GM23248 (cell line): ENCODE measurements at places on chromosomes 4 and X. TPM values are rescaled to one million over a fixed set of nuclear protein-coding genes. Genes with fewer than 3 reads are reported as not detected.

DNA sequence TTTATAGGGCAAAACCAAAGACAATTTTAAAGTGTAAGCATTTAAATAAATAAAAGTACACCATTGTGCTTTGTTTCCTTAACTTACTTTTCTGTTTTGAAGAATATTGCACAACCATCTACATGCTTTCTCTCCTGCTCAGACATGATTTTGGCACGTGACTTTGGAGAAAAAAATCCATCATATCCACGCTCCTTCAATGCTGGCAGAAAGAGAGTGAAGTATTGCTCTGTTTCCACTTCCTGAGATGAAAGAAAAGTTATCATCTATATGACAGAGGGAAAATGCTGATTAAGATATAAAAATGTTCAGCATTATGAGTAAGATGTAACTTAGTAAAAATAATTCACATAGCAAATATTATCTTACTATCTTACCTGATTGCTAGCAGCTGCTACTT is 77.1 kb downstream of the CNOT6L start:
- H3K27ac ChIP-seq, result no peak overlapping the region
- H3K36me3 ChIP-seq, result peaks cover 16% of the 10 kb centered on the region
- no peak overlapping the region for H3K4me3 ChIP-seq
- H3K27me3 ChIP-seq, result no peaks in the 10 kb centered on the region
- no peaks in the 10 kb centered on the region for H3K4me1 ChIP-seq

- no peaks in the 10 kb centered on the region for H3K27me3 ChIP-seq
- H3K4me3 ChIP-seq, result no peak overlapping the region
- no peaks in the 10 kb centered on the region for H3K36me3 ChIP-seq
- H3K4me1 ChIP-seq, result no peaks in the 10 kb centered on the region
Observed at GRCh38 chr4:181728305-181728966, 514.8 kb upstream of the TENM3 start.

- DNase-seq, result peak; percentile 44
- no peak overlapping the region for H3K27ac ChIP-seq
- H3K4me3 ChIP-seq, result no peak overlapping the region
- H3K4me1 ChIP-seq, result 0 out of 2 replicates have a peak, but pooled peaks cover 5% of the 10 kb centered on the region
- H3K27me3 ChIP-seq, result no peaks in the 10 kb centered on the region
Observed at GRCh38 chr4:143402776-143403552, 66.3 kb downstream of the GAB1 start.

GRCh38 chr4:186789651-186790050 is 66.0 kb upstream of the FAT1 start:
- peaks cover 17% of the 10 kb centered on the region for H3K4me1 ChIP-seq
- H3K4me3 ChIP-seq, result no peak overlapping the region
- DNase-seq, result peak; percentile 28
- H3K36me3 ChIP-seq, result no peaks in the 10 kb centered on the region
- no peaks in the 10 kb centered on the region for H3K27me3 ChIP-seq

- H3K36me3 ChIP-seq, result no peaks in the 10 kb centered on the region
- no peak overlapping the region for H3K27ac ChIP-seq
- H3K4me1 ChIP-seq, result no peaks in the 10 kb centered on the region
- H3K4me3 ChIP-seq, result no peak overlapping the region
Observed at GRCh38 chr4:8582436-8582835, 2.2 kb downstream of the GPR78 start.

- no peaks in the 10 kb centered on the region for H3K36me3 ChIP-seq
- H3K4me1 ChIP-seq, result peaks cover 12% of the 10 kb centered on the region
- no peaks in the 10 kb centered on the region for H3K27me3 ChIP-seq
- H3K4me3 ChIP-seq, result no peak overlapping the region
- no peak overlapping the region for H3K27ac ChIP-seq
Observed at GRCh38 chr4:71396382-71396781, 57.6 kb downstream of the SLC4A4 start.

- H3K36me3 ChIP-seq, result no peaks in the 10 kb centered on the region
- no peak overlapping the region for H3K27ac ChIP-seq
- no peak overlapping the region for H3K4me3 ChIP-seq
- no peaks in the 10 kb centered on the region for H3K27me3 ChIP-seq
- DNase-seq, result no peak
Observed at GRCh38 chr4:130368668-130369067, 1272.7 kb downstream of the C4orf33 start.

DNA sequence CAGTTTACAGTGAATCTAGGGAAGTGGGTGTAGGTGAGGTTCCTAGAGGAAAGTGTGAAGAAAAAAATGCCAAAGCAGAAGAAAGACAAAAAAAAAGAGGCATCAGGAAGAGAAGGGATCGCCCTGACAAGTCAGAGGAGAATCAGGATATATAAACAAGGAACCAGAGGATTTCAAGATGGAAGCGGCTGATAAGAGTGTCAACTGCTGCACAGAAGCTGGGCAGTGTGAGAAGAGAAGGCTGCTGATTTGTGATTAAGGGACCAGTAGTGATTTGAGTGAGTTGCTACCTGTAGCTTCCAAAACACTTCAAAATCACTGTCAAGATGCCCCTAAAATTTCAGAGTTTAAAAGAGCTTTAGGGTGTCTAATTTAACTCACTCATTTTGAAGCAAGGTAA is 258.2 kb downstream of the PPP3CA start:
- H3K27me3 ChIP-seq, result no peaks in the 10 kb centered on the region
- peaks cover 9% of the 10 kb centered on the region; the same call in 1 of the 2 replicates for H3K36me3 ChIP-seq
- no peaks in the 10 kb centered on the region for H3K4me1 ChIP-seq
- H3K4me3 ChIP-seq, result no peak overlapping the region
- DNase-seq, result no peak
- H3K27ac ChIP-seq, result no peak overlapping the region

GRCh38 chrX:9919632-9920172 is 47.5 kb upstream of the CLDN34 start:
- H3K36me3 ChIP-seq, result no peaks in the 10 kb centered on the region
- no peak overlapping the region for H3K4me3 ChIP-seq
- H3K27me3 ChIP-seq, result no peaks in the 10 kb centered on the region
- no peak for DNase-seq
- H3K4me1 ChIP-seq, result no peaks in the 10 kb centered on the region

DNA sequence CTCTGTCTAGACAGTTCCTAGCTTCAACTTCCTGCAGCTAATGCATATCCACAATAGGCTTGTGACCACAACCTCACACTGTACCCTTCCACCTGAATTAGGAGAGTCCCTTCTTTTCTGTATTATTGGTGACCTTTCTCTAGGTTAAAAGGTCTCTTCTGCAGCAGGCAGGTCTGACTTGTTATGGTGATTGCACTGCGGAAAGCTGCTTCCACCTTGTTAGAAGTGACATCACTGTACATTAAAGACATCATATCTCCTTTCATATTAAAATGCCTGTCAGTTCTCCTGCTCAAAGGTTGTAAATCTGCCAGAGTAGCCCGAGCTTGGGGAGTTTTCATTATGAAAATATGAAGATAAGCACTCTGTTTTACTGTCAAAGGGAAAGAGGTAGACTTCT is 21.5 kb upstream of the LSM6 start:
- H3K36me3 ChIP-seq, result no peaks in the 10 kb centered on the region
- 0 out of 2 replicates have a peak, but pooled peaks cover 5% of the 10 kb centered on the region for H3K27me3 ChIP-seq
- H3K27ac ChIP-seq, result no peak overlapping the region
- no peaks in the 10 kb centered on the region for H3K4me1 ChIP-seq
- DNase-seq, result no peak
- no peak overlapping the region for H3K4me3 ChIP-seq

DNA sequence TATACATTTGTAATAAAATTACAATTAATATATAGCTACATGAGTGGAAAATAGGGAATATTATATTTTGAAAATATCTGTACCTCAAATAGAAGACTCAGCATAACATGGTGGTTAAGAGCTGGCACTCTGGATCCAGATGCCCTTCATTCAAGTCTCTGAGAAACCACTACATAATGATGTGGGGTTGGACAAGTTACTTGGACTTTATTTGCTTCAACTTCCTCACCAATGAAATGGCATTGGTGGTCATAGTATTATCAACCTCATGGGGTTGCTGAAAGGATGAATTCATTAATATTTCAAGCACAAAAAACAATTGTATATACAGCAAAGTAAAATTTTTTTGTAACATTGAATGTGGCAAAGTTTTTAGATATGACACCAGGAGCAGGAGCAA is 46.4 kb upstream of the UGT2B7 start:
- no peak overlapping the region for H3K4me3 ChIP-seq
- no peak overlapping the region for H3K27ac ChIP-seq
- no peaks in the 10 kb centered on the region for H3K4me1 ChIP-seq

DNA sequence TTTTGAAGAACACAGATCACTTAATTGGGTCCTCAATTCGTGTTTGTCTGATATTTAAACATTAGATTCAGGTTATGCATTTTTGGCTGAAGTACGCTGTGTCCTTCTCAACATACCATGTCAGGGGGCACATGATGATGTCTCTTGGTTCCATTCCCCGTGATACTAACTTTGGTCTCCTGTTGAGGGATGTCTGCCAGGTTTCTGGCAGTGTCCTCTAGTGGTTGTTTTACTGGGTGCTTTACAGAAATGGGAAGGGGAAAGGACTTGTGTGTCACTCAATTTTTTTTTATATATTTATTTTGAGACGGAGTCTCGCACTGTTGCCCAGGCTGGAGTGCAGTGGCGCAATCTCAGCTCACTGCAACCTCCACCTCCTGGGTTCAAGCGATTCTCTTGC is 58.2 kb downstream of the WWC2 start:
- DNase-seq, result no peak
- H3K4me3 ChIP-seq, result no peak overlapping the region
- no peaks in the 10 kb centered on the region for H3K36me3 ChIP-seq
- H3K4me1 ChIP-seq, result peaks cover 21% of the 10 kb centered on the region
- no peaks in the 10 kb centered on the region for H3K27me3 ChIP-seq

DNA sequence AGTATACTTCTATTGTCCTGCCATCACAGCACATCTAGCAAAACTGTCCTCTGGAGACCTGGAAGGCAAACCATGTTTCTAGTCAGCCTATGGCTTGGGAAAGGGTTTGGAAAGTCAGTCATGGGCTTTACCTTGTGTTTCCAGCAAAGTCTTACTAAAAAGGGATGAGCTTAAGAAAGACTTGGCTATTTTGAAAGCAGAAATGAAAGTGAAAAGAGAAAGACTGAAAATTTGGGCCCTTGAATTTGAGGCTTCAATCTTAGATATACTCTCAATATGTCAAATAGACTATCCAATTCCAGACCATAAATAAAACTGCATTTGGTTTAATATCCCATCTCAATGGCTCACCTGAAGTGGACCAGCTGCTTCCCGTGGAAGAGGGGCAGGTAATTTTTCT is 127.9 kb downstream of the ZNF330 start:
- H3K27ac ChIP-seq, result no peak overlapping the region
- no peak for DNase-seq
- no peak overlapping the region for H3K4me3 ChIP-seq
- no peaks in the 10 kb centered on the region for H3K27me3 ChIP-seq

DNA sequence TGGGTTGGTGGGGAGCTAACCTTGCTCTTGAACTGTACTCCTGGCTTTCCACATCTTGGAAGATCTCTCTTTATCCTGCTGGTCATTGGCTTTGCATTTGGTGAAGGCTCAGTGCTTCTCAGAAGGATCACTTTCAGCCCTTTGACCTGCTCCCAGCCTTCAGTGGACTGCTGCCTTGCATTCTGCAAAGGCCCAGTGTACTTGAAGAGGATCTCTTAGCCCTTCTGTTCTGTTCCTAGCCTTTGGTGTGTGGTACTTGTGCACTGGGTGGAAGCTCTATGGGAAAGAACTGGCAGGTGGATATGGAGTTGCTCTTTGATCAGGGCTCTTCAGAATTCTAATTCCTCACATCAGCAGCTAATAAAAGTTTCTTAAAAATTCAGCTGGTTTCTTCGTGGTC is 46.5 kb downstream of the FGF2 start:
- peaks cover 74% of the 10 kb centered on the region for H3K4me1 ChIP-seq
- no peak for DNase-seq
- H3K4me3 ChIP-seq, result peak overlapping the region; percentile 52; the same call in 1 of the 2 replicates

- DNase-seq, result no peak
- H3K27me3 ChIP-seq, result no peaks in the 10 kb centered on the region
- no peaks in the 10 kb centered on the region for H3K4me1 ChIP-seq
- no peak overlapping the region for H3K4me3 ChIP-seq
- no peak overlapping the region for H3K27ac ChIP-seq
- no peaks in the 10 kb centered on the region for H3K36me3 ChIP-seq
Observed at GRCh38 chrX:30830326-30830943, 58.6 kb downstream of the TAB3 start.

GRCh38 chr4:99847362-99847976 is 30.8 kb downstream of the DAPP1 start:
- no peaks in the 10 kb centered on the region for H3K4me1 ChIP-seq
- no peak for DNase-seq
- H3K27me3 ChIP-seq, result no peaks in the 10 kb centered on the region
- H3K4me3 ChIP-seq, result no peak overlapping the region

DNA sequence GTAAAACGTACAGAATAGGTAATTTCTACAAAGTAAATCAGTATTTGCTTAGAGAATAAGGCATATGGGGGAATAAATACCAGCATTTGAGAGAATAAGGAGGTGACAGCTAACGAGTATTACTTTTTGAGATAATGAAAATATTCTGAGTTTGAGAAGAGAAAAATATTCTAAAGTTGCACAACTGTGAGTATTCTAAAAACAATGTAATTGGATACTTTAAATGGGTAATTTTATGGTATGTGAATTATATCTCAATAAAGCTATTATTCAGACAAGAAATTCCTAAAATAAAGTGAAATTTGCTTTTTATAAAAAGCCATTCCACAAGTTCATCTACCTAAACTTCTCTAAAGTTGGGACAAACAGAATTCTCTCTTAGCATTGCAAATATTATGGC is 62.6 kb downstream of the PDGFC start:
- no peaks in the 10 kb centered on the region for H3K27me3 ChIP-seq
- DNase-seq, result no peak
- no peaks in the 10 kb centered on the region for H3K36me3 ChIP-seq
- peaks cover 8% of the 10 kb centered on the region for H3K4me1 ChIP-seq
- H3K27ac ChIP-seq, result no peak overlapping the region
- no peak overlapping the region for H3K4me3 ChIP-seq

GRCh38 chr4:184873054-184873453 is 47.3 kb upstream of the ACSL1 start:
- H3K27me3 ChIP-seq, result no peaks in the 10 kb centered on the region; the same call in 1 of the 2 replicates
- no peaks in the 10 kb centered on the region for H3K4me1 ChIP-seq
- DNase-seq, result no peak
- H3K27ac ChIP-seq, result no peak overlapping the region

GRCh38 chrX:55326985-55327384 is 62.3 kb upstream of the PAGE3 start:
- H3K27me3 ChIP-seq, result no peaks in the 10 kb centered on the region
- H3K4me3 ChIP-seq, result no peak overlapping the region
- DNase-seq, result no peak
- no peaks in the 10 kb centered on the region for H3K4me1 ChIP-seq

- no peak for DNase-seq
- H3K4me1 ChIP-seq, result no peaks in the 10 kb centered on the region
- H3K27me3 ChIP-seq, result no peaks in the 10 kb centered on the region
- H3K4me3 ChIP-seq, result no peak overlapping the region
- H3K36me3 ChIP-seq, result no peaks in the 10 kb centered on the region
Observed at GRCh38 chrX:47060708-47061107, 17.5 kb upstream of the RGN start.

GRCh38 chr4:154314248-154314647 is 177.4 kb downstream of the DCHS2 start:
- no peaks in the 10 kb centered on the region for H3K27me3 ChIP-seq
- no peak overlapping the region for H3K27ac ChIP-seq
- no peak overlapping the region for H3K4me3 ChIP-seq
- H3K36me3 ChIP-seq, result no peaks in the 10 kb centered on the region
- DNase-seq, result peak; percentile 74
- H3K4me1 ChIP-seq, result 0 out of 2 replicates have a peak, but pooled peaks cover 3% of the 10 kb centered on the region

GRCh38 chr4:1130316-1131186 is 17.2 kb upstream of the RNF212 start:
- peak; percentile 75 for DNase-seq
- 0 out of 2 replicates have a peak, but pooled peaks cover 3% of the 10 kb centered on the region for H3K4me1 ChIP-seq
- no peaks in the 10 kb centered on the region for H3K36me3 ChIP-seq
- H3K27me3 ChIP-seq, result no peaks in the 10 kb centered on the region
- no peak overlapping the region for H3K4me3 ChIP-seq
- H3K27ac ChIP-seq, result no peak overlapping the region

The SERTM2 gene
- total RNA-seq, result not detected in 2 replicates

The MGAT4D gene
- not detected in 2 replicates for total RNA-seq

The PDGFC gene
- total RNA-seq, result 64.4 and 84.0 TPM in 2 replicates

The GPC4 gene
- total RNA-seq, result 1.9 and 2.5 TPM in 2 replicates

The IL2 gene
- not detected in 2 replicates for total RNA-seq

The PFKFB1 gene
- not detected in 2 replicates for total RNA-seq

The PRIMPOL gene
- 16.0 and 19.7 TPM in 2 replicates for total RNA-seq
